ENCODE measurements at places on chromosomes 16 and 17.

DNA sequence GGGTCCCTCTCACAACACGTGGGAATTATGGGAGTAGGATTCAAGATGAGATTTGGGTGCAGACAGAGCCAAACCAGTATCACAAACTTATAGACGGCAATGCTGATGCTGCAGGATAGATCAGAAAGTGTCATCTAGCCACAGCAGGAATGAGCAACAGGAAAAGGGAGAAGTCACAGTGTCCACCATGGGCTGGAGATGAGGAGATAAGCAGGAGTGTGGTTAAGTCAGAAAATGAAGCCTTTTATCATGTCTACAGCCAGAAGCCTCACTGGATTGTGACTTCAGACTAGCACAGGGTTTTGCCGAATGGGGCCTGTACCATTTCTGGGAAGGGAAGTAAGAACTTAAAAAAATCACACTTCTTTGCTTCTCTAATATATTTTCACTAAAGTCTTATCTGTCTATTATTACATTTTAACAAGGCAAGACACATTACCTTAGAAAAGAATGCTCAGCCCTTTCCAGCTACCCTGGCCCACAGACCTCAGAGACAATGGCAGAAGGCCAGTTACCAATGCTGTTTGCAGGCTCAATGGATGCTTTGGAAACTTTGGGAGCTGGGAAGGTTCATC is 490.2 kb upstream of the SALL1 start:
- no peak for DNase-seq

- no peak for DNase-seq
Measured at GRCh38 chr16:83568345-83568744, 239.4 kb upstream of the HSBP1 start.

GRCh38 chr16:4116325-4117249 is at the start of gene ADCY9:
Gene ADCY9 (minus strand): TSS chr16:4116442. CDS start chr16:4115442, 1,000 bp downstream.
- peak; percentile 68 for DNase-seq

DNA sequence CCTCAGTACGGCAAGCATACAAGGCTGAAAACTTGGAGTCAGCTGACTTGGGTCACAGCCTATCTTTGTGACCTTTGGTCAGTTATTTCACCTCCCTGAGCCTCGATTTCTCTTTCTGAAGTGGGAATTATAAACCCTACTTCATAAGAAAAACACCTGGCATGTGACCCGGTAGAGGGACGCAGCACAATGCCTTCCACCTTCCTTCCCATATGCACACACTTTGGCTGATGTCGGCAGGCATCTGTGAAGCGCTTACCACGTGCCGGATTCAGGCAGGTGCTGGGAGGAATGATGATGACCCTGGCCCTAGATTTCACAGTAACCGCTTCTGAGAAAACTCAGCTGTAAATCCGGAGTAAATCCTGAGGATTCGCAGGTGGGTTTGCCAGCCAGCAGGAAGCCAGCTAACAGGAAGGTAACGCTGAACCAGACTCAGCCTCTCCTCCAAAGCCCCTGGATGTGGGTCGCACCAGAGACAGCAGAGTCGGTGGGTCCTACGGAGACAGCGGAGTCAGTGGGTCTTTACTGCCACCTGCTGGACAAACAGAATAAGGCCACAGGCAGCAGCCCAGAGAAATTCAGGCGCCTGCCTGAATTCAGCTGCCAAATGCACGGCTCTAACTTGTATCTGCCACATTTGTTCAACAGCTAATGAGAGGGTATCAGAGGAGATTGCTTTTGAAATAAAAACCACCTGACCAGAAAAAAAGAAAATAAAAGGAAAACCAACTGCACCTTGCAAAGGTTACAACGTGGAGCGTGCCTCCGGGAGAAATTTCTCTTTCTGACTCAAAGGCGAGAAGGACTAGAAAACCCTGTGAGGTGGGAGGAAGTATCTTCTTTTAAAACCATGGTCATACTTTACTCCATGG is 16.6 kb downstream of the COPRS start:
- peak; percentile 66 for DNase-seq

- DNase-seq: no peak
Measured at GRCh38 chr16:30434852-30435251, 5.0 kb upstream of the DCTPP1 start.

GRCh38 chr17:82384730-82385481 is 13.3 kb downstream of the UTS2R start:
- DNase-seq: no peak

- DNase-seq: no peak
Measured at GRCh38 chr16:31206776-31207175, 4.2 kb upstream of the PYCARD start.

- DNase-seq: no peak
Measured at GRCh38 chr17:57869617-57870282, 19.9 kb upstream of the MRPS23 start.

- DNase-seq: no peak
Measured at GRCh38 chr17:35666967-35667532, 64.4 kb upstream of the RASL10B start.

DNA sequence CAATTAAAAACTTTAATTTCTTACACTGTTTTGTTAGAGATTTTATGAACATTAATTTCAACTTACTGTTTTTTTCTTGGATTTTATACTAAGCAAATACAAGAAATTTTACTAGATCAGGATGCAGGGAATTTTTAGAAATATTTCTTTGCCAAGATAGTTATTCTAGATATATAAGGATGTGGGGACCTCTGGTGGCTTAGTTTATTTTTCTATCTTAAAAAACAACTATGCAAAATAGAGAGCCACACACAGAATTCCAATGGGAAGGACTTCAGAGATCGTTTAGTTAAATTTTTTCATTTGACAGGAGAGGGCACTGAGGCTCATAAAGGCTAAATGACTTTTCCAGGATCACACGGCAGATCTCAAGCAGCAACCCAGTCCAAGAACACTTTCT is 23.0 kb upstream of the CAPNS2 start:
- DNase-seq: no peak

GRCh38 chr17:71176928-71177443 is 943.8 kb upstream of the SOX9 start:
- DNase-seq: no peak

- DNase-seq: no peak
Measured at GRCh38 chr17:40433551-40434415, 9.5 kb upstream of the IGFBP4 start.

- no peak for DNase-seq
Measured at GRCh38 chr16:13314633-13315032, 413.2 kb downstream of the SHISA9 start.
